Activated CD4-positive, alpha-beta memory T cell treated with anti-CD3 and anti-CD28 coated beads, Interleukin-2, amount 10 ng/mL, durations not matched to agents 7 days and 5 days (primary cell): ENCODE measurements at places on chromosomes 1 and 21. TPM values are rescaled to one million over a fixed set of nuclear protein-coding genes. Genes with fewer than 3 reads are reported as not detected.

SH2D2A gene
- total RNA-seq = 193 TPM

HAO2 gene
- total RNA-seq = not detected

F13B gene
- total RNA-seq = not detected

TAGLN2 gene
- 548 TPM for total RNA-seq

TSPAN2 gene
- total RNA-seq = 2.4 TPM

DNA sequence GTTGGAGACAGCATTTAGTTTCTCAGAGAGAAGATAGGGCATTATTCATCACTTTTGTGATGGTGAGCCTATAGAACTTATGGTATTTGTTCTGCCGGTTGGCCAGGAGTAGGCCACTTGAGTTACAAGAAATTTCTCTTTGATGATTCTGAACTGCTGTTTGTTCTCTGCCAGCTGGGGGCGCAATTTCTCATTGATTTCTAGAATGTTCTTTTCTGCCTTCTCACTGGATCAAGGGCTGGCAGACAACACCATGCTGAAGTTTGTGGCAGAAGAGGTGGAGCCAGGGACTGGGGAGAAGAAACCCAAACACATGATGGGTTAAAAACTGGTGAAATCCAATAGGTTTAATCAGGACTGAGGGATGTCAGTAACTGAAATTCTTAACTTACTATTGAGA, 360.6 kb downstream of the FAM72C start:
- H3K36me3 ChIP-seq = no peaks in the 10 kb centered on the region
- H3K4me1 ChIP-seq = no peaks in the 10 kb centered on the region
- no peaks in the 10 kb centered on the region for H3K27me3 ChIP-seq

IGSF3 gene
- 0.48 TPM for total RNA-seq

SFN gene
- 4.9 TPM for total RNA-seq

BGLAP gene
- 2.7 TPM for total RNA-seq

- peaks cover 15% of the 10 kb centered on the region for H3K4me1 ChIP-seq
- no peaks in the 10 kb centered on the region for H3K36me3 ChIP-seq
- no peak overlapping the region for H3K4me3 ChIP-seq
- DNase-seq = no peak
Observed at GRCh38 chr1:208048904-208049303, 138.0 kb upstream of the CD34 start.

CRYBG2 gene
- 1.9 TPM for total RNA-seq

LDLRAD1 gene
- total RNA-seq = not detected

DNA sequence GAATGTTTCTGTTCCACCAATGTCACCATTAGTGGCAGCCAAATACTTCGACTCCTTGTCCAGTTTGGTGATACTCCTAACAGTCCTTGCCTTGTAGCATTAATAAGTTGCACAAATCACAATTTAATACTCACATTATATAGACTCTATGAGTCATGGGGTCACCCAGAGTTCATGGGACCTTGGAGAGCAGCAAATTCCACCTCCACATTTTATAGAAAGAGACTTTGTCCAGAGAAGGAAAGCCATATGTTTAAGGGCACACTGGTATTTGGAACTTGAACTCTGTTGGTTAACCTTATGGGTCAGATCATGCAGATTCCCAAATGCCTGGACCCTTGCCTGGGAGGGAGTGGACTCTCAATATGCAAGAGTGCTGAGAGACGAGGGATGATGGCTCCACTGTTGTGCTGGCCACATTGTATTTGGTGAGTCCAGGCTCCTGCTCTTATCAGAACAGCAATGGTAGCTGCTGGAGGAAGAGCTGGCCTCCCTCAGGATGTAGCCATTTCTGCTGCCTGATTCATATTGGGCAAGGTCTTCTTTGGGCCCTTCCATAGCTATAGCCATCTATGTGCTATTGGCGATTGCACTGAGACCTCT, 30.6 kb downstream of the DNAJC6 start:
- no peaks in the 10 kb centered on the region for H3K4me1 ChIP-seq
- no peak overlapping the region for H3K4me3 ChIP-seq
- H3K36me3 ChIP-seq = no peaks in the 10 kb centered on the region
- no peaks in the 10 kb centered on the region for H3K27me3 ChIP-seq
- no peak for DNase-seq

DNA sequence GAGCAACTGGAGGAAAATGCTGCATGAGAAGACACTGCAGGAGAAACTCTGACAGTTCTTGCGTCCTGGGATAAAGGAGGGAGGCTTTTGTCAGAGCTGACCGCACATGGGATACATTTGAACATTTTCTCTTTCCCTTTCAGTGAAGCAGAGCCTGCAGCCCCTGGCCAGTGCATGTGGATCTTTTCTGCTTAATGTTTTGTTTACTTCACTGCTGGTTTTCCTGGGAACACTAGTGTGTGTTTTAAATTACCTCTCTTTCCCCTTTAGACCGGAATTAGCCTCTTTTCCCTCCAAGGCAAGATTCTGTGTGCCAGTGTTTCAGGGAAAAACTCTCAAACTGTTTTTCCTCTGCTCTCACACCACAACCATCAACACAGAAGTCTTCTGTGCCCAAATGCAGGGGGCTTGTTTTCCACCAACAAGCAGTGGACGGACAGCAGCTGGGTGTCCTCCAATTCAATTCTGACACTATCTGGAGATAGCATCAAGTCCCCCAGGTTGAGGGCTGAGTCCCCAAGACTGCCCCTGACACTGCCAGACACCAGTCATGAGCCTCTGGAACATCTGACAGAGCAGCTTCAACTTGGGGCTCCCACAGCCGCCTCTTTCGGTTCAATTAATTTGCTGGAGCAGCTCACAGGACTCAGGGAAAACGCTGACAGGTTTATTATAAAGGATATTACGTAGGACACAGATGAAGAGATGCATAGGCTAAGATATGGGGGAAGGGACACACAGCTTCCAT, 136.2 kb downstream of the RHOU start:
- H3K4me1 ChIP-seq = no peaks in the 10 kb centered on the region
- H3K27me3 ChIP-seq = no peaks in the 10 kb centered on the region
- H3K27ac ChIP-seq = no peak overlapping the region
- H3K36me3 ChIP-seq = no peaks in the 10 kb centered on the region
- no peak overlapping the region for H3K4me3 ChIP-seq
- no peak for DNase-seq

- no peaks in the 10 kb centered on the region for H3K27me3 ChIP-seq
- H3K4me3 ChIP-seq = no peak overlapping the region
- H3K27ac ChIP-seq = no peak overlapping the region
- H3K4me1 ChIP-seq = peaks cover 16% of the 10 kb centered on the region
- H3K36me3 ChIP-seq = peaks cover 91% of the 10 kb centered on the region
Observed at GRCh38 chr1:89190017-89190416, 8.7 kb downstream of the GBP4 start.

CSMD2 gene
- not detected for total RNA-seq

DNA sequence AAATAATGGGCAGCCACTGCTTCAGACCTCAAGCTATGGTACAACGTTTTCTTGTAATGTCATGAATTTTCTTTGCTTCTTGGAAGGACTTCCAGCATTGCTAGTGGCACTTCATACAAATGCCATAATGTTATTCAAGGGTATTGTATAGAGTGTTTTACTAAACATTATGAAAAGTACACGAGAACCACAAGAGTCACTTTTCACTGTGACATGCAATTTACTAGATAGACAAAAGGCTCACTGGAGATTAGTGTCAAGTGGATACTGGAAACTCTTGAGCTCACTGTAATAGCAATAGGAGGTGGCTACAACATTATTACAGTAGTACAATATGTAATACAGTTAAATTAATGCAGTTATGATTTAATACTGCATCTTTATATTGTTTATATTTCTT, 5.3 kb upstream of the OLFM3 start:
- H3K27me3 ChIP-seq = no peaks in the 10 kb centered on the region
- no peaks in the 10 kb centered on the region for H3K4me1 ChIP-seq
- no peak for DNase-seq
- H3K4me3 ChIP-seq = no peak overlapping the region
- H3K27ac ChIP-seq = no peak overlapping the region

GRCh38 chr1:169443923-169444322, 16.6 kb upstream of the CCDC181 start:
- no peaks in the 10 kb centered on the region for H3K36me3 ChIP-seq
- no peak overlapping the region for H3K4me3 ChIP-seq
- H3K4me1 ChIP-seq = no peaks in the 10 kb centered on the region
- no peak overlapping the region for H3K27ac ChIP-seq

GRCh38 chr1:156262461-156263287, 14.8 kb upstream of the PAQR6 start:
- DNase-seq = no peak
- peaks cover 82% of the 10 kb centered on the region for H3K36me3 ChIP-seq
- peak overlapping the region; percentile 5 for H3K27ac ChIP-seq
- no peak overlapping the region for H3K4me3 ChIP-seq

GRCh38 chr1:237258871-237259270, 216.9 kb downstream of the RYR2 start:
- no peak for DNase-seq
- peaks cover 4% of the 10 kb centered on the region for H3K27me3 ChIP-seq
- H3K27ac ChIP-seq = no peak overlapping the region
- H3K4me3 ChIP-seq = no peak overlapping the region
- H3K36me3 ChIP-seq = no peaks in the 10 kb centered on the region

GRCh38 chr1:41975850-41976569, 57.3 kb upstream of the HIVEP3 start:
- H3K27ac ChIP-seq = no peak overlapping the region
- peaks cover 20% of the 10 kb centered on the region for H3K4me1 ChIP-seq
- no peak for DNase-seq
- no peaks in the 10 kb centered on the region for H3K36me3 ChIP-seq
- H3K4me3 ChIP-seq = no peak overlapping the region
- H3K27me3 ChIP-seq = no peaks in the 10 kb centered on the region

- H3K27me3 ChIP-seq = no peaks in the 10 kb centered on the region
- peaks cover 34% of the 10 kb centered on the region for H3K4me1 ChIP-seq
- H3K27ac ChIP-seq = no peak overlapping the region
Observed at GRCh38 chr1:179872558-179872957, 5.0 kb downstream of the TOR1AIP2 start.

CELA2B gene
- not detected for total RNA-seq

DNA sequence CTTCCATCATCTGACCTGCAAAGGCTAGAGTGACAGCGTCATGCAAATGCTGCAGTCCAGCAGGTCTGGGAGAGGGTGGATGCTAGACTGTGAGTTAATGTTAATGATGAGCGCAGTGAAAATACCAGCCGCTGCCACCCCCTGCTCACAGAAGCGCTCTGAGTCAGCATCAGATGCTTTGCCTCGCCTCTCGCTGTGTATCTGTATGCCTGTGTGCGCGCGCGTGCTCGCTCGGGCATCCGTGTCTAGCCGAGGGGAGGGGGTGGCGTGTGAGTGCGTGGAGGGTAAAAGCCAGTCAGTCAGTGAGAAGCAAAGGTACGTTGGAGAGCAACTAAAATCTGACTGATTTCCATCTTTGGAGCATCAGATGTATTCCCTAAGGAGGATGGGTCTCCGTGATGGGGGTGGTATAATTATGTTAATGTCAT, 858.7 kb downstream of the USP25 start:
- no peaks in the 10 kb centered on the region for H3K4me1 ChIP-seq
- no peak overlapping the region for H3K4me3 ChIP-seq
- no peak for DNase-seq
- no peaks in the 10 kb centered on the region for H3K27me3 ChIP-seq
- no peak overlapping the region for H3K27ac ChIP-seq

- H3K4me1 ChIP-seq = no peaks in the 10 kb centered on the region
- H3K27ac ChIP-seq = no peak overlapping the region
- H3K36me3 ChIP-seq = no peaks in the 10 kb centered on the region
Observed at GRCh38 chr21:35556536-35556935, 503.8 kb downstream of the SETD4 start.

DNA sequence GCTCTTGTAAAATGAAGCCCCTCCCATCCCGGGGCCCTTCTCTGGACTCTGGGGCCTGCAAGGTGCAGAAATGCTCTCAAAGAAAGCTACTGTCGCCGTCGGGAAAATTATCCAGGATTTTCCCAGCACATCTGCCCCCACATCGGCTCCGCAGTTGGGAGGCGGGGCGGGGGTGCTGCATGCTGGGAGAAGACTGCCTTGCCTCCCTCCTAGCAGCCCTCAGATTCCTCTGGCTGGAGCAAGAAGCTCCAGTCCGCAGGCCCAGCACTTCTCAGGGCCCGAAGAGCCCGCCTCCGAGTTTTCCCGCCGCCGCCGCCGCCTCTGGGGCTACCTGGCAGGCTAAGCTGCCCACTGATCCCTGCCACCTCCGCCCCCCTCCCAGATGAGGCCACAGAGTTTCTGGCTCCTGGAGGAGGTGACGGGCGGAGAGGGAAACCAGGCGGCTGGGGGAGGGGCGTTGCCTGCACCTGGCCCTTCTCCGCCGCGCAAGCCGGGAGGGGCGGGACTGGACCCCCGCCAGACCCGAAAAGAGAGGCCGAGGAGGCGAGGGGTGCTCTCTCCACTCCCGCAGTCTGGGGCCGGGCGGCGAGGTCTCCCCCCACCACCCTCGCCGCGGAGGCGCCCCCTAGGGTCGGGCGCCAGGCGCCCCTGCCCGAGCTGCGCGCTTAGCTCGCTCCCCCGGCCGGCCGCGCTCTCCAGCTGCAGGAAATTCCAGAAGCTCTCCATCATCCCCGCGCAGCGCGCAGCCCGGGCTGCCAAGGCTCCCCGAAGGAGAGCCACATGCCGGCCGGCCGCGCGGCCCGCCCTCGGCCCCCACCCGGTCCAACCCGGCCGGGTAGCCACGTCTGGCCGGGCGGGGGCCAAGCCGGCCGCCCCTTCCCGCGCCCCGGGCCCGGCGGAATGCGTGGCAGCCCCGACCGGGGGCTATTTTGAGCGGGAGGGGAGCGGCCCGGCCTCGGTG, 28.8 kb downstream of the AHDC1 start:
- no peak overlapping the region for H3K4me3 ChIP-seq
- peaks cover 3% of the 10 kb centered on the region for H3K36me3 ChIP-seq
- H3K27me3 ChIP-seq = peaks cover 21% of the 10 kb centered on the region
- no peak overlapping the region for H3K27ac ChIP-seq

GRCh38 chr1:179095924-179096323, 14.1 kb downstream of the TOR3A start:
- no peak for DNase-seq
- peaks cover 2% of the 10 kb centered on the region for H3K4me1 ChIP-seq
- peak overlapping the region; percentile 17 for H3K27ac ChIP-seq
- no peak overlapping the region for H3K4me3 ChIP-seq

DNA sequence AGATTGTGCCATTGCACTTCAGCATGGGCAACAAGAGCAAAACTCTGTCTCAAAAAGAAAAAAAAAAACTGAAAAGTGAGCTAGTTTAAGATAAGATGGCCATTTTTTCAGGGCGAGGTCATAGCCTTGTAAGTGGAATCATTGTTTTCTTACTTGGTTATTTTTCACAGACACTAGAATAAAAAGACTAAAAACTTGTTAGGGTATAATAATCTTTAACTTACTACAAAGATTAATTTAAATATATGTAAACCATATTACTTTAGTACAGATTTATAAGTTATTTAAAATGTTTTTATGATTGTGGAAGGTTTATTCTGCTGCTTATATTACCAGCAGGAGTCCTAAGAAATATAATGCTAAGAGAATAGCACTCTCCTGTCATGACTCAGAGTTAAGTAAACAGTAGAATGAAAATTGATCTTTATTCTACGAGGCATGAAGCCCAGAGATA, 23.5 kb downstream of the ANGPTL1 start:
- no peaks in the 10 kb centered on the region for H3K36me3 ChIP-seq
- no peaks in the 10 kb centered on the region for H3K27me3 ChIP-seq
- no peaks in the 10 kb centered on the region for H3K4me1 ChIP-seq
- no peak overlapping the region for H3K27ac ChIP-seq
- H3K4me3 ChIP-seq = no peak overlapping the region

F5 gene
- 11.0 TPM for total RNA-seq
